ENCODE measurements at places on chromosomes 1 and 21.

GRCh38 chr1:212582808-212583615, 25.5 kb upstream of the ATF3 start:
- DNase-seq = no peak

GRCh38 chr21:14353231-14353630, 29.7 kb downstream of the HSPA13 start:
- DNase-seq = no peak

DNA sequence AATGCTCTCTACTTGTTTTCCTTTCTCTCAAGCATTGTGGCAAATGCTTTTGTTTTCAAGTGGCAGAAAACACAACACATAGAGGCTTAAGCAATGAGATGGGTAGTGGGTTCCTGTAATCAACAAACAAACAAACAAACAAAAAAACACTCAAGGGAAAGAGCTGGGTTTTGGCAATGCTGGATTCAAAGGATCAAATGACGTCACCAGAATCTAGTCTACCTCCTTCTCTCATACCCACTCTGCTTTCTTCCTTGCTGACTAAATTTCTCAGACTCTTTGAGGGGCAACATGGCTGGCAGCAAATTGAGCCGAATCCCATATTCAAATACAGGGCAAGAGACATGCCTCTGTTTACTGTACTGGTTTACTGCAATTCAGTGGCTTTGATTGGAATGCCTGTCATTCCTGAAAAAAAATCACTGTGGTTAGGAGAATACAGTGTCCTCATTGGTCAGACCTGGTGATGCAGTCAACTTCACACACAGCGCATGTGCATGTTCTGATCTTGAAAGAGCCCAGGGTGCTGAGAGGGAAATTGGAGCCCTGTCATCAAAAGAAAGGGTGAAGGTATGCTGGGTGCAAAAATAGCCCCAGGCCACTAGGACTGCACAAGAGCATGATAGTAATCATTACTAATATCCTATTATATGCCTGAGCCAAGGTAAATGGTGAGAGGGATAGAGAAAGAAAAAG, 356.2 kb downstream of the KCTD3 start:
- no peak for DNase-seq

- DNase-seq = no peak
Measured at GRCh38 chr1:14919751-14920150, 233.8 kb upstream of the TMEM51 start.

DNA sequence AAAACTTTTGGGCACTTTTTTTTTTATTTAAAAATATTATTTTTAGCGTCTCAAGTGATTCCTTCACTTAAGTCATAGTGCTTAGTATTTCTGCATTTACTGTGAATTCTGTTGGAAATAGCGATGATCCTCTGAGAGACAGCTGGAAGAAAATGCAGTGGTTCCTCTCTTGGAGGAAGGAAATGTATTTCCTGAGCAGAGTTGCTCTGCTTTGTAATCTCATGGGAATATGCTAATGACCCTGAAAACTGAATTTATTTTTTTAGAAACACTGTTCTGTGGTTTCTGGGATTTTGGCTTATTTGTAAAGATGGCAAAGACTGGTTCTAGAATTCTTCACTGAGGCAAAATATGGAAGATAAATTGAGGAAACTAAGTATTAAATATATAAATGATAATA, 88.9 kb downstream of the NTNG1 start:
- DNase-seq = no peak

DNA sequence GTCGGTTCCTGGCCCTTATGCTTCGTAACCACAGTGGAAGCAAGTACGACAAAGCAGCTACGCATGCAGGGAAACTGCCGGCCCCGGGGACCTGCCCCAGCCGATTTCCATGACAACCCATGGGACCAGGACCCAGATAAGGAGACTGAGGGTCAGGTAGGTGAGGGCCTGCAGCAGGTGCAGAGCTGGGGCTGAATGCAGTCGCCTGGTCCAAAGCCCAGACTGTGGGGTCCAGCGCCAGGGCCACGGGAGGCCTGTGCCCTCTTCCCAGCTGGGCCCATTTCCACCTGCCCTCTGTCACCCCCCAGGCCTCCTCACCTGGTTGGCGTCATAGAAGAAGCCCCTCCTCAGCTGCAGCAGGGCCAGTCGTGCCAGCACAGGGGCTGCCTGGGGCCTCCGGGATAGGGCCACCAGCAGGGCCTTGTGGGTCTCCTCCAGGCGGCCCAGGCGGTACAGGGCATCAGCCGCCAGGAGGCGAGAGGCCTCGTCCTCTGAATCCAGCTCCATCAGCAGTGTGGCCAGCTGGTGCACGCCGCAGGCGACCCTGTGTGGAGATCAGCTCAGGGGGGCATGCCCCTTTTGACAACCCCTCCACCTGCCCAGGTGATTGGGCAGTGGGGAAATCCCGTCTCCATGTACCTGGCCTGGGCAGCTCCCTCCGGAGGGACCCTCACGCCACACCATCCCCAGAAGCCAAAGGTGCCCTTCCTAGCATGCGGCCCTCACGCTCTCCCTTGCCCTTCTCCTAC, 14.2 kb downstream of the TTC34 start:
- no peak for DNase-seq

GRCh38 chr1:93595266-93595665, 86.4 kb downstream of the BCAR3 start:
- no peak for DNase-seq

DNA sequence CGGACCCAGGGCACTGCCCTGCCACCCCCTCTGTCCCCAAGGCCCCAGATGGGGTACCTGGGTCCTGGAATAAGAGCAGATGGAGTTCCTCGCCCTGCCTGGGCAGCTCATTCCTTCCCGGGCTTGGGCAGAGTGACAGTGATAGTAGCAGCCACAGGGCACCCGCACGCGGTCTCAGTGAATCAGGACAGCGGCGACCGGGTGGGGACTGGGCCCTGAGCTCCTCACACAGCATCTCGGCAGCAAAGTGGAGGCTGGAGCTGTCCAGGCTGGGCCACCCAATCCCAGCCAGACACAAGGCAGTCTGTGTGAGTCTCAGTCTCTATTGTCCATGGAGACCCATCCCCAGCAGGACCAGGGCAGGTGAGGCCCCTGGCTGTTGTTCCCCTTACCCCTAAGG, 37.4 kb upstream of the CCDC27 start:
- DNase-seq = no peak

DNA sequence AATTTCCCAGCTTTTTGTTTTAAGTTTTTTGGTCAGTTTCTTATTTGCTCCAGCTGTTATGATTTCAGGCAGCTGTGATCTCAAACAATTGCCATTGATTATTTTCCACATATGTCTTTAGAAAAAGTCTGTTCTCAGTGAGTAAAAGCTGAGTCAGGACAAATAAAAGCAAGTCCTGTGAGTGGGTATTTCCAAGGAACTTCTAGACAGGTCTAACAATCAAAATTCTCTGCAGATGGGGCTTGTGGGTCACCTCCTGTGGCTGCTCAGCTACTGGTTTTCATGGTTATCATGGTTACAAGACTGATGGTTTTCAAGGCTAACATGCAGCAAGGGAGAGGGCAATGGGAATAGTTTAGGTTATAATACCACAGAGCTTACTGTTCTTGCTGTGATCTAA, 585.7 kb downstream of the LMO4 start:
- no peak for DNase-seq

GRCh38 chr1:161017756-161018630, 3.0 kb downstream of the F11R start:
- DNase-seq = no peak

- no peak for DNase-seq
Measured at GRCh38 chr1:38088366-38088765, 41.8 kb upstream of the POU3F1 start.

GRCh38 chr1:65355031-65355712, 45.8 kb downstream of the DNAJC6 start:
- no peak for DNase-seq

- DNase-seq = no peak
Measured at GRCh38 chr1:235199441-235199840, 38.4 kb upstream of the RBM34 start.

DNA sequence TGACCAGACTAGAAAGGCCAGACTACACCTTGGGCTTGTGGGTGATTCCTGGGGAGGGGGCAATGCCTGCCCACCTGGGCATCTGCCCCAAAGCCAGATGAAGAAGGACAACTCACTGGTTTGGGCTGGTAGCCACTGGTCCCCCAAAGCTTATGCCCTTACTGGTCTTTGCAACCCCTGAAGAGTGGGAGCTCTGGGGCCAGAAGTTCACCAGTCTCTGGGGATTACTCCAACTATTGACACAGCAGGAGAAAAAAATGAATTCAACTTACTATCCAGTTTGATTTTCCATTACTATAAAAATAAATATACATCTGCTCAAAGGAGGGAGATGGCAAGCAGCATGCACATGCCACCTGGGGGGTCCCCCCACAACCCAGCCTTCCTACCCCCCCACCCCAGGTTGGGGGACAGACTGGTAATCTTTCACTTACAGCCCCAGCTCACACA, 2.6 kb downstream of the AHDC1 start:
- DNase-seq = no peak

- DNase-seq = no peak
Measured at GRCh38 chr21:17446737-17447136, 66.1 kb upstream of the CXADR start.

GRCh38 chr1:223645903-223646302, 19.6 kb downstream of the CAPN8 start:
- DNase-seq = no peak

DNA sequence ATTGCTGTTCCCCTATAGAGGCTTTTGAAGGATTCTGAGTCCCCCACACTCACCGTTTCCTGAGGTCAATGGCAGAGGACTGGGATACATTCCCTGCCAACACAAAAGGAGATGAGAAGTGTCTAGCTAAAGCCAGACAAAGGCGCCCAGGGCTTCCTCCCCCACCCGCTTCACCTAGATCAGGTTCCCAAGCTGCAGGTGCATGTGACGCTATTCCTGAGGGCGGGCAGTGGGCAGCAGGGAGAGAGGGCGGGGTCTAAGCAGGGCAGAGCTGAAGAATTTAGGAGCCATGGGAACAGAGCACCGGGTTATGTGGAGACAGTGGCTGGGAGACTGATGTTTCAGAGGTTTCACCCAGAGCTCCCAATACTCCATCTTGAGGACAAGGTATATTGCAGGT, 6.0 kb upstream of the ARHGEF2 start:
- no peak for DNase-seq

DNA sequence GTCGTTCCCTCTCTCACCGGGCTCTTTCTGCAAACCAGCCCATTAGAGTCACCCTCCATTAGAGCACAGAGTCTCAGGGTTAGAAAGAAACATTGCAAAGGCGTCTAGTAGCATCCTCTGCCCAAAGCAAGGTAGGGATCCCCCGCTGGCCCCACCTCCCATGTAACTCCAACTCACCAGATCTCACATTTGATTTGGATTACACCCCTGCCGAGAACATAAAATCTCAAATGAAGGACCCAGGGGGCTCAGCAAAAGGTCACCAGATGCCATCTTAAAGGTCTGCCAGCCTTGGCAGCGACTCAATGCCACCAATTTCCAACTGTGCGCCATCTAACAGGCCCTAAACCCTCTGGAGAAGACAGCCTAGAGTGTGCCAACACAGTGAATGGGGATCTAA, 14.1 kb downstream of the C1orf87 start:
- DNase-seq = no peak

DNA sequence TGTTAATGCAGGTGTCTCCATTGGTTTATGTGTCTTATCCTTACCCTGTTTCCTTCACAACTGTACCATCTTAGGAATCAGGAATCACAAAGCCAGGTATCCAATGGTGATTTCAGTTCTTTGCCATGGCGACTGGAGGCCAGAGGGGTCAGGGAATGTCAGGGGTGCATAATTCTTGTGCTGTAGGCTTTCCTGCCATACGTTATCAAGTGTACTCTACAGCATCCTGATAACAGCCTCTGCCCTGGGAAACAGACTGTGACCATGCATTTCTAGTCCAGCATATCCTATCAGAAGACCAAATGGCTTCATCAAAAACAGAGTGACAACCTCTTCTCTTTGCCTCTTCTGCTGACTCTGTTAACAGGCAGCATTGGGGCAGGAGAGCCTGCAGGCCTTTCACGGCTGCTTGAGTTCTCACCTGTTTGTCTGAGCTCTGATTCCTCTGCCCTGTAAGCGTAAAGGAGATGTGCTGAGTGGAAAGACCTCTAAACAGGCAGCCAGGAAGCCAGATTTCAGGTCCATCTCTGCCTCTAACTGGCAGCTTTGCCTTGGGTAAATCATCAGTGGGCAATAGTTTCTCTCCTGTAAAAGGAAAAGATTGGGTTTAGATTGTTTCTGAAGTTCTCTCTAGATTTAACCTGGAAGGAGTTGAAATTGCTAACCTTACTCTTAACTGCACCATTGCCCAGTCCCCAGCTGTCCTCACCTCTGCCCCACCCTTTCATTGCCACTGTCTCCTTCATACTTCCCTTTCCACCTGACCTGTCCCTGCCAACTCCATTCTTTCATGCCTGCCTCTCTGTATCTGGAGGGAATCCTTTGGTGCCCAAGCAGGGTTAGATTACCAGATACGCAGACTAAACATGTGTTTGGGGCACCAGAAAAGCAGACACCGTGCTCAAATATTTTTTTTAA, 80.2 kb downstream of the LRRC8D start:
- no peak for DNase-seq

GRCh38 chr1:183986941-183987340, 50.6 kb downstream of the COLGALT2 start:
- DNase-seq = no peak

- no peak for DNase-seq
Measured at GRCh38 chr1:115842948-115843347, 2.0 kb upstream of the NHLH2 start.

DNA sequence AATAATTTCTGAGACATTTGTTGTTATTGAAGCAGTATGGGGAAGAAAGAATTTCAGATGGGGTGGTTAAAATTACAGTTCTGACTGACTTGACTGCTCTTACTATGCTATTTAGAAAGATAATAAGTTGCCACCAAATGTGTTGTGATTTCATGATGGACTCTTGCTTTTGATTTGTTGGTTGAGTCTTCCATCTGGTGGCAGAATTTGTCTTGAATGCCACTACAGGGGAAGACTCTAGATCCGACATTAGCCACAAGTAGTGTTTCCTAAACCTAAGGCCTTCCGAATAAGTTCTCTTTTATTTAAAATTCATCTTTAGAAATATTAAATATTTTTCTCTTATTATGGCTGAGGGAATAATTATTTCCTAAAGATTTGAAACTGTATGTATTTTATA, 190.9 kb upstream of the ADGRL4 start:
- DNase-seq = no peak

DNA sequence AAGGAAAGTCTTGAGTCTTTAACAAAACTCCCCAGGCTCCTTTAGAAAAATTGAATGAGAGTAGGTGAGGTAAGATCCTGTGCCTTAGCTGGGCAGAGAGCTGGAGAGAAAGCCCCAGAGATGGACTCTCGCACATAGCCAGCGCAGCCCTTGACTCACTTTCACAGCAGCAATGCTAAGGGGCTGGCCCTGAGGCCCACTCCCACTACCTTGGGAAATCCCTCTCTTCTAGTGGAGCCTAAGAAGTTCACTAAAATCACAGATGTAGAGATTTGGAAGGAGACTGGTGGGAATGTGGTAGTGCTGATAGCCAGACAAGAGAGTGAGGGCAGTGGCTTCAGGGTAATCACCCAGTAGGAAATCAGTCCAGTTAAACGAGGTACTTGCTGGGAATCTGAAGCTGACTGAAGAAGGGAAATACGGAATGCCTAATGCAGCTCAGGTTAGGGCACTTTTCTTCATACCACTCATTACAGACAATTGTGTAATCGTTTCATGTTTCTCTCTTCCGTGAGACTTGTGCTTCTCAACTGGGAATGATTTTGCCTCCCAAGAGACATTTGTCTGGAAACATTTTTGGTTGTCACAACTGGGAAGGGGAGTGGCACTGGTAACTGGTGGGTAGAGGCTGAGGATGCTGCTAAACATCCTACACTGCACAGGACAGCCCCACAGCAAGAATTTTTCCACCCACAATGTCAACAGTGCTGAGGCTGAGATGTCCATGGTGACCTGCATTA, 42.4 kb upstream of the LRRC8C start:
- DNase-seq = no peak

- DNase-seq = no peak
Measured at GRCh38 chr1:159008744-159009188, 941 bp upstream of the IFI16 start.

Data from effector CD8-positive, alpha-beta T cell (primary cell).